Activated CD8-positive, alpha-beta T cell treated with anti-CD3 and anti-CD28 coated beads for 36 hours (primary cell): ENCODE measurements at places on chromosomes 5 and 9.
A peak's percentile ranks its signal among the peaks of the same experiment; 100 is the strongest.

- no peak for DNase-seq
Measured at GRCh38 chr9:20065046-20065445, 276.2 kb upstream of the SLC24A2 start.

DNA sequence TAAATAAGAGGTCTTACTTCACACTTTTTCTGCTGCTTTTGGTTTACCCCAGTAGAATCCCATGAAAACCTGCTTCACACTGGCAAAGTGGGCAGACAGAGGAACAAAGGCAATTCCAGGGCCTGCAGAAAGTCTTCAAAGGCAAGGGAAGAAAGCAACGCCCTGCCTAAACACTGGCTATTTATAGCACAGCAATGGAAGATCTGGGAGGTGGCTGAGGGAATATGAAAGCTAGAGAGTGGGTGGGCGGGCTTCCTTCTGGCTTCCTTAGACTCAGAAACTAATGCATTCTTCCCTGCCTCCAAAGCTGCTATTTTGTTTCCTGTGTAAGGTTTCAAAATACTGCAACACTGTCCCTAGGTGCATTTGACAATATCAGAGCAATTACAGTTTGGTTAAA lies 46.8 kb downstream of the ELAVL2 start:
- DNase-seq, result no peak

- DNase-seq, result no peak
Measured at GRCh38 chr9:102237094-102237493, 498.6 kb upstream of the GRIN3A start.

DNA sequence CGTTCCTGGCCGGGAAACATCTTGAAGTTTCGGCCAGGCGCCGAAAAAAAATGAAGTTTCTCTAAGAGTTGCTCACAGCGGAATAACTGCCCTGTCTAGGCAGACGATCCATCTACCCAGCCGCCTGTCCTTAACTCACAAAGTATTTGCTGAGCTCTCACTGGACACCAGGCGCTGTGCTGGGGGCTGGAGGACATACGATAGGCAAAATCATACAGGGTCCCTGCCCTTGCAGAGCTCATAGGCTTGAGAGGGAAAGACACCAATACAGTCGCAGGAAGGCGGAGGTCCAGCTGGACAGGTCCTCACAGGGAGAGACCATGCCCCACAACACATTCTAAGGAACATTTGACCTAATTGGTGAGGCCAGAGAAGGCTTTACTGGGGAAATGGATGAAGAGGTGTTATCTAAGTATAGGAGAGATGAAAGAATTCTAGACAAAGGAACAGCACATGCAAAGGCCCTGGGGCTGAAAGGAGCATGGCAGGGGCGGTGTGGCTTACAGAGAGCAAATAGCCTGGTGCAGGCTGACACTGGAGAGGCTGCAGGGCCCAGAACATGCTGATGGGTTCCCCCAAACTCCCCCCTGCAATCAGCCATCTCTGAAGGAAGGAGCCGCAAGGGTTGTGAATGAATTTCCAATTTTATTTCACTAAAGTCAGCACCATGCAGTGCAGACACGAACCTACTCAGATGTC lies 2.0 kb upstream of the MXD3 start:
- DNase-seq, result no peak

DNA sequence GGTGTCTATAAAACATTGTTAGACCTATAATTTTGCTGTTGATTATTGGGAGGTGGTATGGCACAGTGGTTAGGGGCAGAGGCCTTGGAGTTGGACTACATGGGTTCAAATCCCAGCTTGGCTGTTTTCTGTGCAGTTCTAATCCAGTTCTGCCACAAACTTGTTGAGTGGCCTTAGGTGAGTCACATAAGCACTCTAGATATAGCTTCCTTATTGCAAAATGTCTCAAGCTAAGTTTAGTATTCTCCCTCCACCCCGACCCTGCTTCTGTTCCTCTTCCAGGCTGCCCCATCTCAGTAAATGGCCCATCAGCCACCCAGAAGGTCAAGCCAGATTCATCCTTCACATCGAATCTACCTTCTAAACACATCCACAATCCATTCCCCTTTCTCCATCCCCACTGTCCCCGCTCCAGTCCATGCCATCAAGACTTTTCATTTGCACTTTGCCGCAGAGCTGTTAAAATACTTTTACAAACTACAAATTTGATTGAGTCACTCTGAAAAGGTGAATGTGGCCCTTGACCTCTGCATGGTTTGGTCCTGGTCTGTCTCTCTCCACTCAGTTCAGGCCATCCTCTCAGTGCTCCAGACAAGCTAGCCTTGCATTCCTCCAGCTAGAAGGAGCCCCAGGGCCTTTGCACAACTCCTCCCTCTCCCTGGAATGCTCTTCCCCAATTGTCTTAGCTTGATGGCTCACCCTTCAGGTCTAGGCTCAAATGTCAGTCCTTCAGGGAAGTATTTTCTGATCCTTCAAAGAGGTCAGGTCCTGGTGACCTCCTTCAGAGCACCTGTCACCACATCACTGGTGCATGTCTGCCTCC lies 10.0 kb upstream of the HDHD3 start:
- no peak for DNase-seq

DNA sequence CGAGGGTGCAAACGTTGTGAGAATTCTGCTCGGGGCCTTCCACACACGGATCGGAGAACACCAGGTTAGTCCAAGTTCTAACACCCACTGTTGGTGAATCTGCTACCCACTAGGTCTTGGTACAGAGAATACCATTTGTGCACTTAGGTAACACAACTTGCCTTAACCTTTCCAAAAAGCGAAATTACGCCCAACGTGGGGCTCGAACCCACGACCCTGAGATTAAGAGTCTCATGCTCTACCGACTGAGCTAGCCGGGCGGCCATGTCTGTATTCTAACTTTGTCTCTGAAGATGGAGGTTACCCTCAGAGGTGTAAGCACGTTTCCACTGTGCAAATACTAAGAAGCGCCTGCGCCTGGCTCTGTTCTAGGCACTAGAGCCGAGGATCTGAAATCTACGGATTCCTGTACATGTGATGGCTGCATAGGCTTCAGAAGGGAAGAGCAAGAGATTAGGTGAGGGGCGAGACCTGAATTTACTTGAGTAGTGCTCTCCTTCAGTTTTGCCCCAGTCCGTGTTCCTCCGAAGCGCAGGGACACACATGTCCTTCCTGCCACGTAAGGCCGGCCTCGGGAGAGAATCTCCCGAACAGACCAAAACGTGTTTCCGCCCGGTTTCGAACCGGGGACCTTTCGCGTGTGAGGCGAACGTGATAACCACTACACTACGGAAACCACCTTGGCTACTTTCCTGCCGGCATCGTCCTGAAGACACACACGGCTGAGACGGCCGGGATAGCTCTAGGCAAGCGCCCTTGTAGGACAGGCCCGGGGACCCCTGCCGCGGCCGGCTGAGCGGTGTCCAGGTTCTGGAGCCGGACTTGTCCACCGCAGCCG lies 1.1 kb upstream of the TRIM41 start:
- peak; percentile 96 for DNase-seq

DNA sequence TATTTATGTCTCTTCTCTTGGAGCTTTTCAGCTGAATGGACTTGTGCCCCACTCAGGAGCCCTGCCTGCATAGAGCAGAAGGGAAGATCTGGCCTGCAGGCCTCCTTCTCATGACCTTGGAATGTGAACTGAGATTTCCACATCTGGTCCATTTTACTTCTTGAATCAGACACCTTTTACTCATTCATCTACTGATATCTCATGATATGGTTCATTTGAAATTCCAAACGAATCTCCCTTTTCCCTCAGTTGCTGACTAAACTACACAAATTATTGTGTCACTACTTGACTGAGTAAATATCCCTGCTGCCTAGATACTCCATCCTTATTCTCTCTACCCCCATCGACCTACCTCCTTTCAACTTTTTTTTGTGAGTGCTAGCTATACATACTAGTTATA lies 138.7 kb downstream of the PLCXD3 start:
- no peak for DNase-seq

- DNase-seq, result no peak
Measured at GRCh38 chr5:35205186-35205585, 25.1 kb downstream of the PRLR start.

DNA sequence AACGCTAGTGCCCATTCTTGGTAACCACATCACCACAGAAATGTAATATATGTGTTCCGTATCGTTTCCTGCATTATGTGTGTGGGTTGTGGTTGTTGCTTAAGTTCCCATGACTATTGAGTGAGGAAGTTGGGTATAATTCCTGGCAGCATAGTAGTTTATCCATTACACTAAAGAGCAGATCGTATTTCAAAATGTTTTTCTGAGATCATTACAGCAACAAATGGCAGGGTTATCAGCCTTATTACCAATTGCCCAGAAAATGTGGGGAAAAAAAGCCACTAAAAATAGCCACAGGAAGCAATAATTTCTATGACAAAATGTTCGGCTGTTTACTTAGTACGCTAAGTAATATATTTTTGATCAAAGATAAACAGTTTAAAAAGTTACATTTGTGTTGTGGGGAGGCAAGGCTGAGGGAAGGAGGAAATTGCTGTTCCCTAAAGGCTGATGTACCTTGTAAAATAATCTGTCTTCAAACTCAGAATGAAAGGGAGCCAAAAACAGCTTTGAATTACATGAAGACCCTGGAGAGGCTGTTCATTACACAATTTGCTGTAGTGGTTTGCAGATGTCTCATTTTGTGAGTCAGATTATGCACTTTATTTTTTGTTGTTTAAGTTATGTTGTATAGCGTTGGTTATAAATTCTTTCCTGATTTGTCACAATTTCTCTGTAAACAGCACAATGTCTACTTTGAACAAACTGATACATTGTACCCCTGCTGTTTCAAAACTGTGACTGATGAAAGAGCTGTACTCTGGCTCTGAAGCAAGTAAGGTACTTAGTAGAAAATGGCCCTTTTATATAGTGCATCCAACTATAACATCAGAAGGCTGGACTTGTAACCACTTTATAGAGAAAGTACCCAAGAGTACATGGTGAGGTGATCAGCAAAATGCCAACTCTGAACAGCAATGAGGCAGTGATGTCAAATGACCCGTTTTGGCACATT lies 1028.5 kb downstream of the NR2F1-AS1 start:
- DNase-seq, result no peak

DNA sequence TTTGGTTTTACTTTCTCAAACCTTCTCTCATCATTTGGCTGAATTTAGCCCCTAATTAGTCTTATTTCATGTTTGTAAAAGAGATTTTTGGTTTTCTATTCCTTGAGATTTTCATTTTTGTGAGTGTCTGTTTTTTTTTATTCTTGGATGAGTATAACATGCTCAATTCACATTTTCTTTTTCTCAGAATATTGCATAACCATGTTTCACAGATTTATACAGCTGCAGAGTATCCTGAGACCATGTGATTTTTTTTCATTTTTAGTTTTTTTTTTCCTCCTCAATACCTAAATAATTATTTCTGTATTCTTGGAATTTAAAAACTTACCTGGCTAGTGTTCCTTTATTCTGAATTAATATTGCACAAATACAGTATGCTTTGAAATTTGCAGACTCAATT lies 361.9 kb downstream of the SEMA5A start:
- no peak for DNase-seq

DNA sequence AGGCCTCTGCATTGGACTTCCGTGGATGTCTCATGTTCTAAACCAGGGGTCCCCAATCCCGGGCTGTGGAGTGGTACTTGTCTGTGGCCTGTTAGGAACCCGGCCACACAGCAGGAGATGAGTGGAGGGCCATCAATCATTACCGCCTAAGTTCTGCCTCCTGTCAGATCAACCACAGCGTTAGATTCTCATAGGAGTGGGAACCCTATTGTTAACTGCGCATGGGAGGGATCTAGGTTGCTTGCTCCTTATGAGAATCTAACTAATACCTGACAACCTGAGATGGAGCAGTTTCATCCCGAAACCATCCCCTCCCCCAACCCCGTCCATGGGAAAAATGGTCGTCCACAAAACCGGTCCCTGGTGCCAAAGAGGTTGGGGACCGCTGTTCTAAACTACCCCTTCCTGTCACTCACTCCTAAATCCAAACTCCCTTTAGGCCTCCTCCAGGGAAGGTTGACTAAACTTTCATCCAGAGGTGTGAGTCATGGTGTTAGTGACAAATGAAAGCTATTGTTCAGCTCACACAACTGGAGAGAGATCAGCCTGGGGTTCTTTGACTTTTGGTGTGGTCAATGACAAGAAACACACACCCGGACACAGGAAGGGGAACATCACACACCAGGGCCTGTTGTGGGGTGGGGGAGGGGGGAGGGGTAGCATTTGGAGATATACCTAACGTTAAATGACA lies 9.5 kb downstream of the KCNV2 start:
- no peak for DNase-seq

DNA sequence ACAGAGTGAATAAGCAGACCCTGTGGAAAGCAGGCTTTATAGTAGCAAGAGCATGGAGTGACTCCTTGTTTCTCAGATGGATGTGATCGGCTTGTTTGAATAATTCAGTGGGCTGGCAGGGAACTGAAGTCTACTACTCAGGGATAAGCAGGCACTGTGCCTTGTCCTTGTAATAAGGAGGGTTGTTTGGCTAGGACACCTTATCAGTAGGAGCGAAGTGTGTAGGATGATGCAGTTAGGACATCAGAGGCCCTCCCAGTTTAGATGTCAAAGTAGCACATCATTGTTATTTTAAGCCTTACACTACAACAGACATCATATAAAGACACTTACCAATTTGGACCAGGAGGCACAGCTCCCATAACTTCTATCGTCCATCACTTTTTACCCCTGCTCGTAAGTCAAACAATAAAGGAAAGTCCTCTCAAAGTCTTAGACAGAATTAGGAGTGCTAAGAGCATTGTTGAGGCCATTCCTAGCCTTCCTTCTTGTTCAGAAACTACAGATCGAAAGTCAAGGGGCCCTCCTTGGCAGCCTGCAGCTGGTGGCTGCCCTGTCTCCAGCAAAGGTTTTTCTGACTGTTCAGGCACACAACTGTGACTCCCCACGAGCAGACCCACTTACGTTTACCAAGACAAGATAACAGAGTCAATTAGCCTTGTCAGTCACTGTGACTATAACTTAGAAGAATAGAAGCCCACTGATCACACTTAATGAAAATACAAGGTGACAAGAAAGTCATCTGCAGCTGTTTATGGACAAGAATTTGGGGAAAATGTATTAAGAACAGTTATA lies 218.6 kb downstream of the SNX18 start:
- DNase-seq, result no peak

GRCh38 chr9:114384836-114385396 lies 2.9 kb downstream of the AKNA start:
- DNase-seq, result no peak

GRCh38 chr9:91824601-91825305 lies 125.3 kb downstream of the ROR2 start:
- DNase-seq, result no peak
